ENCODE measurements at places on chromosomes 11 and 22.

GRCh38 chr11:77728203-77728786, 90.7 kb upstream of the CLNS1A start:
- DNase-seq = no peak

DNA sequence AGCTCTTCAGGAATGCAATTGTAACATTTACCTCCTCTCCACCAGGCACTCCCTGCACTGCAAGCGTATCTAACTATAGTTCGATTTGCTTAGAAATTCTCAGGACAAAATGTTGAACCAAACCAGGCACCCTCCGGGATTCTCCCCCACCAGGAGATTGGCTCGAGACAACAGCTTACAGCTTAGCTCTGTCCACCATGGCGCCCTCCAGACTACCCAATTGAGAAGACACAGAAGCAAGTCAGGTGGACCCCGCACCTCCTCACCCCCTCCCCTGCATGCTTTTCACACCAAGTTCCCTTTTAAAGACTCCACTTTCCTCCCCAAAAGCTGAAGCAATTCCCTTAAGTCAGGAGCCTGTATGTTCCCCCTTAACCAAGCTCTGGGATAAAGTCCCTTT, 34.7 kb upstream of the RFPL3 start:
- DNase-seq = no peak

DNA sequence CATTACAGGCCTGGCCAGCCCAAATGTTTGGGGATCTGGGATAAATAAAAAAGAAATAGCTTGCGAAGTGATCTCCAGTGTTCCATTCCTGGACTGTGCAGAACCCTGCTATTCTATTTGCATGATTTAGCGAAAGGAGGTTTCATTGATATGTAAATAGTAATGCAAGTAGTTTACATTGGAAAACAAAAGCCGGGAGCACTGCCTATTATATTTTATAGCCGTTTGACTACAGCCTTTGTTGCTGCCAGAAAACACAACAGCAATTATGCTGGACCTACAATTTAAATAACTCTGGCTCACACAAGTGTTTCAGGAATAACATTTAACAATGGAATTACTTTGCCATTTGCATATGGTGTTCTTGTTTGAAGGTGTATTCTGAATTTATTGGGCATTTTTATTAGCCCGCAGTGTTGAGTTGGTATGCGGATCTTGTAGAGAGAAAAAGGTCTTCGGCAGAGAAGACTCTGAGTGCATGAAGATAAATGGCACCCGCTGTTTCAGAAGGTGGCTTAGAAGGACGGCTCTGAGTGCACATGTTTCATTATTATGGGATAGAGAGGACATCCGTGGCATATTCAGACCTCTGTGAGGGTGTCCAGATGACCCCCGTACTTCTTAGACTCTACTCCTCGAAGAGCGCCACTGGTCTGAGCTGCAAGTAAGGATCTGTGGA, 315.0 kb downstream of the BRD1 start:
- no peak for DNase-seq

GRCh38 chr11:8352876-8353505, 89.3 kb upstream of the LMO1 start:
- DNase-seq = no peak

DNA sequence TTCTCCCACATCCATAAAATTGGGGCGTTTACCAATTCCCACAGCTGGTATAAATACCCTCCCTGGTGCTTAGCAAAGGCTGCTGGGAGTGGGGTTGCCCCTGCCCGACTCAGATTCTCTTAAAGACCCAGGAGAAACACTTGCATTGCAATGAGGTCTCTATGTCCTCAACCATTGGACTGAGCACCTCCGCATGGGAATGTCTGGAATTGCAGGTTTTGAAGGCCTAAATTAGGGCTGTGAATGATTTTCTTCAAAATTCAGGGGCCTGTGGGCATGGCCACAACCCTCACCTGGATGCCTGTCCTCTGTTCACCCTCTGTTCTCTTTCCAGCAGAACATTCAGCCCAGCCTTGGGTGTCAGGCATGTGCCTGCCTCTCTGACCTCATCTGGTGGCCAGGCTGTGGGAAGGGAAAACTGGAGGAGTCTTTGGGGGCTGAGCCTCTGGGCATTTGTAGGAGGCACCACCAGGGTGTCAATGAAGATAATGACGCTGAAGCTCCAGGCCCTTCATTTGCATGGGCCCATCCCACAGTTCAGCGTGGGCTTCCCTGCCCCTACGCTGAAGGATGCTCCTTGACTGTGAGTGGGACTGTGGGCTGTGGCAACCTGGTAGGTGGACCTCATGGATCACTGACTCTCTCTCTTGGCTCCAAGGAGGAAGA, 52.7 kb upstream of the MYEOV start:
- DNase-seq = no peak

DNA sequence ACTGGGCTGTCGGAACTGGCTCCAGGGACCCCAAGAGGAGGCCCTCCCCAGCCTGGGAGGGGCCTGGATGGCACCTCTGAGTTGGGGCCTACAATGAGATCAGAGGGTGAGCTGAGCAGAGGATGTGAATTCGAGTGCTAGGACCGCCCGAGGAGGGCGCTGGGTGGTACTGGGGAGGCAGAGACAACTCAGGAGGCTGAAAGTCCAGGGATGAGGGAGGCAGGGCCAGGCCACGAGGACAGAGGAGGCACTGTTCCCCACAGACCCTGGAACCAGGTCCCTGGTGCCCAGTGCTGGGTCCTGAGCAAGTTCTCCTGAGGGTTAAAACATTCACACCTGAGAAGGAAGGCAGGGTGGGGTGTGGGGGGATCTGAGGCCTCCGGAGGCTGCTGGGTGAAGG, 218.0 kb downstream of the CTTN start:
- no peak for DNase-seq

GRCh38 chr11:2299773-2300172, 1.9 kb downstream of the C11orf21 start:
- DNase-seq = no peak

DNA sequence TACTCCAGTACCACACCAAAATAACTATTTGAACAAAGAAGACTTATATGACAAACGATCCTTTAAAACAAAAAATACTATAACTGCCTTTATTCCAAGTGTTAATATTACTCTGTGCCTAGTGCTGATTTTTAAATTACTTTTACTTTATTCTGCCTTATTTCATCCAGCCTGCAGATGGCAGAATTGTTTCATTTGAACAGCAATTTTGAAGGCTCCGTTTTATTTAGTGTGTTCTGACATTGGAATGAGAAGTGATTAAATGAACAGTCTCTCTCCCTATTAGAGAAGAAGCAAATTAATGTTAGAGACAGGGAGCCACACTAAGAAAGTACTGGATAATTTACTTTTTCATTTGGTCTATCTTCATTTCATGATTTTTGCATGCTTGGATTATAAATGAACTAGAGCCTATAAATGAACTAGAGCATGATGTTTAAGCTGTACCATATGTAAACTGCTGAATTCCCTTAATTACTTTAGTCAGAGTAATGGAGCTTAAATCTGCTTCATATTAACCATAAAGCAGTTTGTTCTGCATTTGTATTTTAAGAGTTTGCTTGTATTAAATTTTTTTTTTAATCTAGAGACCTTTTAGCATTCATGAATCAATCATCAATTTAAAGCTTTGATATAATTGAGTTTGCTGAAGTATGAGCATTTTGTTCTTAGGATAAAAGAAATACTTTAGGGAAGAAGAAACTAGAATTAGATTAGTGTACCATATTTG, 9.8 kb downstream of the PDHX start:
- DNase-seq = peak; percentile 68

DNA sequence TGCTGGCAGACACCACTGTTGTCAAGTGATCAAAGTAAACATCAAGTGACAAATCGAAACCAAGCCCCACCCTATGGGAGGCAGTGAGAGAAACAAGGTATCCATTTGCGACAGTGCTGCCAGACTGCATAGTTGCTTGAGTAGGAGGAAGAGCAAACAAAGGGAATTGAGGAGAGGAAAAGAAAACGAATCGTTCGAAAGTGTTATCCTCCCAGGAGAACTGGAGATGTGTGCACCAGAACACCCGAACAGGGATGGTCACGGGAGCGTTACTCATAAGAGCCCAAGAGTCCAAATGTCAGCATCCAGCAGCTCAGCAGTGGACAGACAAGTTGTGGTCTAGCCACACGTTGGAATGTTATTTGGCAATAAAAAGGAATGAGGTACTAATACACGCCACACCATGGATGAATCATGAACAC, 58.4 kb upstream of the NUP50 start:
- peak; percentile 86 for DNase-seq

- peak; percentile 54 for DNase-seq
Measured at GRCh38 chr11:100883830-100884229, 196.7 kb downstream of the ARHGAP42 start.

DNA sequence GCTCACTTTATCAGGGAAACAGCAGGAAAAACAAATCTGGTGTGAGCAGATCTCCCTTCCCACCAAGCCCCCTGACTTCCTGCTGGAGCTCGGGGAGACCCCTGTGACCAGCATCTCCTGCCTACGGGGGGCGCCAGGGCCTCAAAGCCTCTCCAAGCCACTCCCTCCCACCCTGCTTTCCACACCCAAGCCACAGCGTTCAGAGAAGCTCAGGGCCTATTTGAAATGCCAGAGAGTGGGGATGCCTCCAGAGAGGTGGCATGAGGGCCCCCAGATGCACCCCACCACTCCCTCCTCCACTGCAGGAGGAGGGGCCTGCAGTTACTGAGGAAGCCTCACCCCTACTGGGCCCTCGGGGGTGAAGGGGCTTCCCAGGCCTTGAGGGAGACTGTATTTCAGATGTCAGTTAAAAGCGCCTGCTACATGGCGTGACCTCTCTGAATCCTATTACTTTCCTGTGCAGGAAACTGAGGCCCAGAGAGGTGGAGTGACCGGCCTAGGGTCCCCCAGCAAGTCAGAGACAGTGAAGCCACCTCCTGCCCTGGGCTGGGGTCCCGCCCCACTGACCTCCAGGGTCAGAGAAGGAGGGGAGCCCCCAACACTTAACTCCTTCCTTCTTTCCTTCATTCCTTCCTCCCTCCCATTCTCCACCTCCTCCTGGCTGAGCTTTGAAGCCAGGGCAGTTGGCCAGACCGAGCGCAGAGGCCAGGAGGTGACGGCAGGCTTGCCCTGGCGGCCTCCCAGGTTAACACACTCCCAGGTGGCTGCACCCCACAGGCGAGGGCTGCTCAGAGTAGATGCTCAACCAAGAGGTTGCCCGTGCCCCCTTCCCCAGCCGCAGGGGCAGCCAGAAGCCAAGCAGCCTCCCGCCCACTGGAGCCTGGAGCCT, 6.0 kb upstream of the CDKN1C start:
- peak; percentile 17 for DNase-seq

- DNase-seq = no peak
Measured at GRCh38 chr11:6260207-6260726, 629 bp downstream of the CCKBR start.

- DNase-seq = no peak
Measured at GRCh38 chr11:76808996-76809395, 25.8 kb downstream of the TSKU start.

DNA sequence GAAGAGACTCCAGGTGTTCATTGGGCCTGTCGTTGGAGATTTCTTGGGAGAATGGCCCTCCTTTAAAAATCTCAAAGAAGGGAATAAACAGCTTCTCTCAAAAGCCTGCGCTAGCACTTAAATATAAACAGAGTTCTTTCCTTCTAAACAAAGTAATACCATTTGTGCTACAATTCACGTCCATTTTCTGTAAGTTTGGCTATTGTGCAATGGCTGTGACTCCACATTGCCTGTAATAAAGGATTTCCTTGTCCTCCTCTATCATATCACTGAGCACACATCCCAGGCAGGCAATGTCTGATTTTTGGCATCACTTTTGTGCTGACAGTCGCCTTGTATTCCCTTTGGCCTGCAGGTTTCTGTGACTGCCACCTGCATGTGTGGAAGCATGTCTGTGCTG, 4.9 kb upstream of the ADAMTS8 start:
- no peak for DNase-seq

DNA sequence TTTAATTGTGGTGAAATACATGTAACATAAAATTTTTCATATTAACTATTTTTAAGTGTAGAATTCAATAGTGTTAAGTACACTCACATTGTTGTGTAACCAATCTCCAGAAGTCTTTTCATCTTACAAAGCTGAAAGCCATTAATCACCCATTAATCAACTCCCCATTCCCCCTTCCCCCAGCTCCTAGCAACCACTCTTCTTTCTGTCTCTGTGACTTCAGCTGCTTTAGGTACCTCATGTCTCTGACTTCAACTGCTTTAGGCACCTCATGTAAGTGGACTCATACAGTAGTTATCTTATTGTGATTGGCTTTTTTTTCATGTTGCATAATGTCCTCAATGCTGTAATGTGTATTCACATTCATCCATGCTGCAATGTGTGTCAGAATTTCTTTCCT, 150.8 kb upstream of the NTM start:
- no peak for DNase-seq

DNA sequence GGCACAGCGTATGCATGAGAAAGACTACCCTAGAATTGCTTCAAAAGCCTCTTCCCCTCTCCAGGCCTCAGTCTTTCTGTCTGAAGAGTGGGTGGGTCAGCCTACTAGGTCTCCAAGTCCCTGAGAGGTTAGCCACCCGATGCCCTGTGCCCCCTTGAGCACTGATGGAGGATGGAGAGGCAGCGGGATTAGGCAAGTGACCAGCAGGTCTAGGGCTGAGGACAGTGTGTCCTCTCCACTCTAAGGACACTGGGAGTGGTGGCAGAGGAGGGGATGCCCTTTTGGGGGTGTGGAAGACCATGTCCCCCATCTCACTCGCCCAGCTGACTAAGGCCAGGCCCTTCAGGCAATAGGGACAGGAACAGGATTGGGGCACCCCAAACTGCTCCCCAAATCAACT, 72.2 kb upstream of the WNT11 start:
- no peak for DNase-seq

DNA sequence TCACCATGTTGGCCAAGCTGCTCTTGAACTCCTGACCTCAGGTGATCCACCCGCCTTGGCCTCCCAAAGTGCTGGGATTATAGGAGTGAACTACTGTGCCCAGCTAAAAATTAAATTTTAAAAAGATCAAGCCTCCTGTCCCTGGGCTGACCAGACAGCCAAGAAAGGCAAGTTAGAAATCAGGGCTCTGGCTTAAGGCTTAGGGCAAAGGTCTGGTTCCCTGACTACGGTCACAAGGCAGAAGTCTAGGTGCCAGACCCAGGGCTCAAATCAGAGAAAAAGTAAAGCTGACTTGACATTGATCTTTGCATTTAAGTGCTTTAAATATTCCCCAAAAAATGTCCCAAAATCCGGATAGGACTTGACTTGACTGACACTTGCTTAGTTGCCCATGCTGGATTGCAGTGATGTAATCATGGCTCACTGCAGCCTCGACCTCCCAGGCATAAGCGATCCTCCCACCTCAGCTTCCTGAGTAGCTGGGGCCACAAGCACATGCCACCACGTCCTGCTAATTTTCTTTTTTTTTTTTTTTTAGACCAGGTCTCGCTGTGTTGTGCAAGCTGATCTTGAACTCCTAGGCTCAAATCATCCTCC, 17.3 kb upstream of the CRKL start:
- no peak for DNase-seq

DNA sequence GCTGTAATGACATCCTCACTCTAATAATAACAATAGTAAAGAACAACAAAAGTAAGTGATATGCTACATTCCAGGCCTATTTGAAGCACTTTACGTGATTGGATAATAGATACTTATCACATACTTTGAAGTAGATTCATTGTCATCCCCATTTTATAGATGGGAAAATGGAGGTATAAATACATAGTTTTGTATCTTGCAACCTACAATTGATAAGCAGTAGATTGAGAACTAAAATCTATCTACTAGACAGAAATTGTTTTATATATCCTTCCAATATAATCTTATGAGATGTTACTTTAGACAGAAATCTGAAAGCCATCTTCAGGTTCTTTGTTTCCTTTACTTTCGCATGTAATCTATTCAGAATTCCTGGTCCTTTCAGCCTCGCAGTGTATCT, 104.6 kb upstream of the CD44 start:
- DNase-seq = no peak
